ENCODE measurements at places on chromosomes 7 and 10. TPM values are rescaled to one million over a fixed set of nuclear protein-coding genes. Genes with fewer than 3 reads are reported as not detected.

GRCh38 chr7:79610313-79610712 is 156.8 kb upstream of the MAGI2 start:
- DNase-seq, result no peak

DNA sequence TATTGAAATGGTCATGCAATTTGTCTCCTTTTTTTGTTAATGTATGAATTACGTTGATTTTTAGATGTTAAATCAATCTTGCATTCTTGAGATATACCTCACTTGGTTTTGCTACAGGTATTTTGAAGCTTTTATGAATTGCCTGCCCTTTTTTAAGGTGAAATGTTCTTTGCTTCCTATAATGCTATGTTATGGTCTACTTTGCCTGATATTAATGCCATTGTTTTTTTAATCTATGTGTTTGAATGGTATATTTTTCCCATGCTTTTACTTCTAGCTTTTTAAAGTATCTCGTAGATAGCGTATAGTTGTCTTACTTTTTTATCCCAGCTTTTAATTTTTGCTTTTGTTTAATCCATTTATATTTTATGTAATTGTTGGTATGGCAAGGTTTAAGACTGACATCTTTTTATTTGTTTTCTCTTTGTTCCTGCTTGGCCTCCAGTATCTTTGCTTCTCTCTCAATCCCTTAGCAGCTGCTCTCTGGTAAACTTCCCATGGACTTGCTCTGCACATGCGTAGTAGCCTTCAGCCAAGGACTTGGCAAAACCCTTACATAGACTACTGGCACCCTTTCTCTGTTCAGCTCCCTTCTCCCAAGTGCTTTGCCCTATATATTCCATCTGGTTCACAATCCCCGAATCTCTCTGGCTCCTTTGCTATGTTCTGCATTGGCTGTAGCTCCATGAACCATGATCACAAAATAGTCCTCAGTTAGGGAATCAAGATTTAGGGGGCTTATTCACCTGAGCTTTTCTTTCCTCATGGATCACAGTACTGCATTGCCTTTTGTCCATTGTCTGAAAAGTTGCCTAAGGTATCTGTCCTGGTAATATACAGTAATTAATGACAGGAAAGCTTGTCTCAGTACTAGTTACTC is 8.4 kb downstream of the TRIM24 start:
- no peak for DNase-seq

DNA sequence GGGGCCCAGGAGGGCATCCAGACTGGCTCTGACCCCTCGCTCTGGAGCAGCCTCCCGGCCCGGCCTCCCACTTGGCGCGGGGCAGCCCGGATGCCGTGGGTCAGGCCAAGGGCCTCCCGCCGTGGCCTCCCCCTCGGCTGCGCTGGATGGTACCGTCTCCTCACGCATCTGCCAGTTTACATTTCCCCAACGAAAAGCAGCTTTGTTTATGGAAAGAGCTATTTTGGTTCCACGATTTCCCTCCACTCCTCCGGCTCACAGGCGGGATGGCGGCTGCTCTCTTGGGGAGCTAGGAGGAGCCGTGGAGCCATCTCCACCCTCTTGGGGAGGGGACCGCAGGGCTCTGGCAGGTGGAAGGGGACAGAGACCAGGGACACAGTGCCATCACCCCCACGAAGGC is 93.2 kb upstream of the MYL10 start:
- DNase-seq, result no peak

- DNase-seq, result no peak
Observed at GRCh38 chr7:17094963-17095574, 203.4 kb upstream of the AHR start.

GRCh38 chr7:122339145-122339904 is 34.8 kb upstream of the FEZF1 start:
- DNase-seq, result no peak

- DNase-seq, result no peak
Observed at GRCh38 chr7:38748056-38748610, 117.0 kb upstream of the AMPH start.

DNA sequence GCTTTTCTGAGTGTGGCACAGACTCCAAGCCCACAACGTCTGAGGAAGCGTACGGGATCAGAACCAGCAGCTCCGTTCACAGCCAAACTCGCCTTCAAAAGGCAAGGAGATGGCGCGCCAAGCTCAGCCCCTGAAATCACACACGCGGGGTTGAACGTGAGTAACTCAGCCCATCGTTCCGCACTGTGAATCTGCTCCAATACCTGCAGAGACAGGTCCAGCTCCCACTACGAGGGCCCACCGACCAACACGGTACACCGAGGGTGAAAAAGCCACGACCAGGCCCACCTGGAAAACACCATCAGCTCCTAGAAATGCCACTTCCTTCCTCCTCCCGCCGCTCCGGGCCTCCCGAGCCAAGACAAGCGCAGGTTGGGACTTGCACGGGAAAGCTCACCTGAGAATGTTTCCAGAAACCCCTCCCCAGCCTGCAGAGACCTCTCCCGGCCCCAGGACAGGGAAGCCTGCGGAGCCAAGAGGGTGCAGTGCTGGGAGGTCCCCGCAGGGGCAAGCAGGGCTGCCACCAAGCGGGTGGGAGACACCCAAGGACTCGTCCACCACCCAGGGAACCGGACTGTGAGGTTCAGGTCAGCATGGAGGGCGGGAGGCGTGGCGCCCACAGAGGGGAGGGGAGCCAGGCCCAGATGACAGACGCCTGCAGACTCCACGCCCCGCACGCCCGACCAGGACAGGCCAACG is 93.9 kb upstream of the PDGFA start:
- DNase-seq, result no peak

DNA sequence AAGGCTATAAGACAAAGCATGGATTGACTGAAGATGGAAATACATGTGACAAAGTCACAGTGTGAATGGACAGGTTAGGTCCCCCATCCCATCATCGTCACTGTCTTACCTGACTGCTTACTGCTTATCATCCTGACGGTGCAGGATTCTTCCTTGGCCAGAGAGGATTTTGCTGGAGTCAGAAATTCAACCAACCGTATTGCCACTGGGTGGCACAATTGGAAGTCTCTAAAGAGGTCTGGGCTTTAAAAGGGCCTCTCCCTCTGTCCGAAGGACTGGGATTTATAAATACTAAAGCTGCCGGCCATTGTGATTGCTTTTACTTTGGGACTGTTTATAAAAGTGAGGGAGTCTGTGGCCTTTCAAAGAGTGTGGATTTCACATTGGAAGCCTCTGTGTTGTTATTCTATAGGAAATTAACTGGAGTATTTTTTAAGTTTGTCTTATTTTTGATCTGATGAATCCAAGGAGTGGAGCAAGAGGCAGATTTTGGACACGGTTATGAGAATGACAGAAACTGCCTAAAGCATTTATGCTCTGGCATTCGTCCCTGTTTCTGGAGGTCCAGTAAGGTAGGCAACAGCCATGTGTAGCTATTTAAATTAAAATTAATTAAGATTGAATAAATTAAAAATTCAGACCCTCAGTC is 113.3 kb upstream of the CREB5 start:
- DNase-seq, result no peak

The IL6 gene
- total RNA-seq, result 0.35 TPM

The STAG3 gene
- 23.7 TPM for total RNA-seq

The PDCD11 gene
- total RNA-seq, result 103 TPM

The EVX1 gene
- not detected for total RNA-seq
